ENCODE measurements at places on chromosomes 3 and 15.

- DNase-seq = no peak
Observed at GRCh38 chr15:70533931-70534742, 229.2 kb downstream of the UACA start.

DNA sequence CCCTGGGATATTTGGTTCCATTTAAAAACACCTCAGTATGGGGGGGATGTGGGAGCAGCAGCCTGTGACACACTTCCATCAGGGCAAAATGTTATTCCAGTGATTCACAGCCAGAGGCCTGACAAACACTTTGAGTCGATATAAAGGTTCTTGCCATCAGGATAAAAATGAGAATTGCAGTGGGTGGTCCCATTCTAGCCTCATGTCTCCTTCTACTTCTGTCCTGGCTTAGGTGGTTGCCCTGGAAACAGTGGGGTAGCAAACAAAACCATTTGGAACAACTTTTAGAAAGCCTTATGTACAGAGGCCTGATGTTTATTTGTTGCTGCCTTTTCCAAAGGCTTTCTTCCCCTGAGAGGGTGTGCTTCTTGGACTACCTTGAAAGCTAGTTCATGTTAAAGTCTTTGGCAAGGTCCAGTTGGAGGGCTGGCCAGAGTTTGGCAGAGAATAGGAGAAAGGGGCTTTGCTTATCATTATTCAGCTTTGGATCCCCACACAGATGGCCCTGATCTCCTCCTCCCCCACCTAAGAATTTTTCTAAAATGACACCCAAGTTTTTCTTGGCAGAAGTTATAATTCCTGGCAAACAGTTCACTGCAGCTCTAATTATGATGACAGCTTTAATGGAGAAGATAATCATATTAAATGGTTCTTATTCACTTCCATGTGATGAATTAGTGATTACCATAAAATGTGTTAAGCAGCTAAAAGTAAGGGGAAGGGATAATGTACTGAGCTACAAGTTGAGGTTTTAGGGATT, 84.2 kb upstream of the ZNF280D start:
- no peak for DNase-seq

- no peak for DNase-seq
Observed at GRCh38 chr15:92343924-92344643, 49.6 kb upstream of the ST8SIA2 start.

DNA sequence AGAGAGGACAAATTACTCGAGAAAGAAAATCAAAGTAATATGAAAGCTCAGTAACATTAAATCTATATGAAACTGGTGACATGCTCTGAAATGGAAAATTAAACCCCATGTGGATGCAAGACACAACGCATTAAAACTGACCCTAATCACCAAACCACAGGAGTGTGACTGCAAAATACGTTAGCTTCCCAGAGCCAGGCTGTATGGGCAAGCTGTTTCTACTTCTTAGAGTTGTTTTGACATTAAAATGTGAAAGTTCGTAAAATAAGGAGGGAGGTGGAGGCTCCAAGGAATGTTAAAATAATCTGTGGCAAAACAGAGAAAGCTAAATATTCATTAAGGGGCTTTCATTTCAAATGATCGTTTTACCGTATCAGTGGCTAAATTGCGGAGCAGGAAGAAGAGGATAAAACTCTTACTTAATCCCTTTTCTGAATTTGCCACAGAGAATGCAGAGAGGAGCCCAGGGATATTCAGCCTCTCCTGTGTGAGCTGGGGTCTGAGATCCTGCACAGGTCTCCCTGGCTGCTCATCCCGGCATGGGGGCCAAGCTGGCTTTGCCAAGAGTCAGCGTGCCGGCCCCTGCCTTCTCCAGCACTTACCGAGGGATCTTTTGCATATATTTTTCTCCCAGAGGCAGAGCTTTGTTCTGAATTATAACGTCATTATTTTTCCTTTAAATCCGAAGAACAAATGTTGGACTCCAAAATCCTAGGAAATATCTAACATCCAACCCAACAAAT, 239.8 kb upstream of the THBS1 start:
- no peak for DNase-seq

DNA sequence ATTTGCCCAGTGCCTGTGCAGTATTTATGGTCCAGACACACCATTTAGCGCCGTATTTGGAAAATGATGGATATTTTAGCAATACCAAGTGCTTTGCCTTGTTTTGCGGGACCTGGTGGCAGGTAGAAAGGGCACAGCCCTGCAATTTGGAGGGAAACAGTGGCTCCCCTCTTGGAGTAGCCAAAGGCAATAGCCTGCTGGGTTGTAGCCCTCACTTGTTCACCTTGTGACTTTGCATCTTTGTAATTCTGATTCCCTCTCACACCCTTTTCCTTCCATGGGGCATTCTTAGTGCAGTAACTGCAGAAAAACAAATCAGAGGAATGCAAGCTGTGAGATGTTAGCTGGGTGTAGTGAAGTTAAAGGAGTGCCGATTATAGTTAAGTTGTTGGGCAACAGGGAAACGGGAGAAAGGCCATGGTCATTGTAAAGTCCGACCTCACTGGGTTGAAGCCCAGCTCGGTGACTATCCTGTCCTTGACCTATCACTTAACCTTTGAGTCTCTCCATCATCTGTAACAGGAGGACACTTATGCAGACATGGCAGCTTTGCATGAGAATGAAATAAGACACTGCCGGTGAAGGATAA, 131.0 kb upstream of the KLHL25 start:
- no peak for DNase-seq

DNA sequence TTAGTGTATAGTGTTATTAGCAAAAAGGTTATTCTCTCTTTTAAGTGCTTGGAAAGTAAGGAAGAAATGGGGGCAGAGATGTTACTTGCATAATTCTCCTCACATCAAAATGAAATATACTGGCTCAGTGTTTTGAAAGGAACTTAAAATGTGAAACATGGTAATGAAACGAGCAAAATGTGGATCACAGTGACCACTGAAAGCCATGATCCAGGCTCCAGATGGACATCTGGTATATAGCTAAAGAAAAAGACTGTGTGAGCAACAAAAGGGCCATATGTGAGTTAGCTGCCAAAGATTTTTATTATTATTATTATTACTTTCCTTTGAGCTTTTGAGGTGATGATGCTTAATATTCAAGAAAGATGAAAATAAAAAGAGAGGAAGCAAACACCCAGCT, 89.6 kb downstream of the GAP43 start:
- DNase-seq = no peak

DNA sequence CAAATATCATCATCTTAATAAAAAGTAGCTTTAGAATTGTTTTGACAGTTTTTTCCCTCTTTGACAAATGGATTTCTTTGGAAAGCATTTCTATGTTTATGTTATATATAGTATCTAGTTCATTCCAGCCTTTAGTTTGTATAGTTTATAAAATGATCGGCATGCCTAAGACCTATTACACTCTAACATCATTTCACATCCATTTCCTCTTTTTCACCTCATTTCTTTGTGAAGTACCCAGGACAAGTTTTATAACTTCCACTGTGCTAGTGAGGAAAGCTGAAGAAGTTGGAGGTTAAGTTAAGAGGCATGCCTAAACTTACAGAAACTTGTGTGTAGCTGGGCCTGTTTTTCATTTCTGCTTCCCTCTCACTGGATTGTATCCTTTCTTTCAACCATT, 178.4 kb downstream of the TP63 start:
- DNase-seq = no peak

DNA sequence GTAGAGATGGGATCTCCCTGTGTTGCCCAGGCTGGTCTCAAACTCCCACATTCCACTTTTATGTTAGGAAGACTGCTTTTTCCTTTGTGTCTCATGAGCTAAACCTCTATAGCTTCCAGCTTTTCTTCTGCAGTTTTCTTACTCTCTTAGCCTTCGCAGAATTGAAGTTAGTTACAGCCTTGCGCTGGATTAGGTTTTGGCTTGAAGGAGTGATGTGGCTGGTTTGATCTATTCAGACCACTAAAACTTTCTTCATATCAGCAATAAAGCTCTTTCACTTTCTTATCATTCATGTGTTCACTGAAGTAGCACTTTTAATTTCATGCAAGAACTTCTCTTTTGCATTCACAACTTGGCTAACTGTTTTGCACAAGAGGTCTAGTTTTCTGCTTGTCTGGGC, 254.6 kb downstream of the UBE2E2 start:
- DNase-seq = no peak

GRCh38 chr3:153029350-153029749, 132.7 kb upstream of the RAP2B start:
- DNase-seq = no peak

- no peak for DNase-seq
Observed at GRCh38 chr15:24858737-24859601, 95.8 kb upstream of the SNRPN start.

GRCh38 chr3:111803123-111803593, 55.9 kb upstream of the PHLDB2 start:
- DNase-seq = no peak

DNA sequence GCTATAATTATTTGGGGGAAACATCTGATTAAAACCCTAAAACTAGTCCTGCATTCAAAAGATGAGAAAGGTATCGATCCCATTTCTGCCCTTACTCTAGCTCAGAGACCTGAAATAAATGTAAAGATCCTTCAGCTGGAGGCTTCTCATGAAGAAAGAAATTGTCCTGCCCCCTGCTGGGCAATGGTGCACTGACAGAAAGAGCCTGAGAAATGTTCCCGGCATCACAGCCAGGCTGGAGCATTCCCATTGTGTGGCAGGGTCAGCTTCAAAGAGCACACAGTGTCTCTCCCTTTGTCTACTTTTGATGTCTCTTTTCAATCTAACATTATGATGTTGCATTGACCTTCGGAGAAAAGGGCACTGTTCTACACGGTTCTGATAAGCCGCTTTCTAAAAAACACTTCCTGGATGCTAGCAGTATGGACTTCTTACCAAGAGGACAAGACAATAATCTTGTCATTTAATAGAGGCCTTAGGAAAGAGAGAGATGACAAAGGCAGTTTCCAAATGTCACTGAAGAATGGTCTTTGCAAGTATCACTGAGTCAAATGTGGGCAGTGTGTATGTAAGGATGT, 287.5 kb downstream of the MAGI1 start:
- DNase-seq = no peak

DNA sequence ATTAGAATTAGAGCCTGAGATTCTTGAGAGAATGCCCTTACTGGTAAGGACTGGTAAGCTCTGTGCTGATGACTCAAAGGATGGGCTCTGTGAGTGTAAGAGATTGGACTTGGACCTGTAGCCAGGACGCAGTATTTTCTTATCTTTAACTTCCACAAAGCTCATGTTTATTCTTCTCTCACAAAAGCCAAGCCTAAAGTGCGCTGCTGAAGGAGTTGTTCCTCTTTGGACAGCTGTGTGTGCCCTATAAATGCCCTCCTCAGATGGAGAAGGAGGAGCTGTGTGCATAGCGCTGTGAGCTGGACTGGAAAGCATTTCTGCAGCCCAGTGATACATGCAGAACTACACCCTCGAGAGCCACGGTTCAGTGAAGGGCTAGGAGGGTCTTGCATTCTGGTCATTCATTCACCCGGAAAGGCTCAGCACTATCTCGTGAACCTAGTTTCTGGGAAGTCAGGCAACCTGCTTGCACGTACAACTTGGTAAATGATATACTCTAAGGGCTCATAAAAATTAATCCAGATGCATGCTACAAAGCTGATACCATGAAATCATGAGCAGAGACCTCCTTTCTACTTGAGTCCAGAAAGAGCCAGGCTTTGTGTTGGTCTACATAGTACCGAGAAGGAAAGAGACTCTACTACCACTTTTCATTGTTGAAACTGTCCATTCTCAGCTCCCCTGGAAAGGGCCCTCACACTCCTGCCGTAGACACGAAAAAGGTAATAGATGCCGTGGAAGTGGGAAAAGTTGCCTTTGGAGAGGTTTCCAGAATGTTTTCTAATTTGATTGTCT, 103.0 kb upstream of the TBL1XR1 start:
- no peak for DNase-seq

DNA sequence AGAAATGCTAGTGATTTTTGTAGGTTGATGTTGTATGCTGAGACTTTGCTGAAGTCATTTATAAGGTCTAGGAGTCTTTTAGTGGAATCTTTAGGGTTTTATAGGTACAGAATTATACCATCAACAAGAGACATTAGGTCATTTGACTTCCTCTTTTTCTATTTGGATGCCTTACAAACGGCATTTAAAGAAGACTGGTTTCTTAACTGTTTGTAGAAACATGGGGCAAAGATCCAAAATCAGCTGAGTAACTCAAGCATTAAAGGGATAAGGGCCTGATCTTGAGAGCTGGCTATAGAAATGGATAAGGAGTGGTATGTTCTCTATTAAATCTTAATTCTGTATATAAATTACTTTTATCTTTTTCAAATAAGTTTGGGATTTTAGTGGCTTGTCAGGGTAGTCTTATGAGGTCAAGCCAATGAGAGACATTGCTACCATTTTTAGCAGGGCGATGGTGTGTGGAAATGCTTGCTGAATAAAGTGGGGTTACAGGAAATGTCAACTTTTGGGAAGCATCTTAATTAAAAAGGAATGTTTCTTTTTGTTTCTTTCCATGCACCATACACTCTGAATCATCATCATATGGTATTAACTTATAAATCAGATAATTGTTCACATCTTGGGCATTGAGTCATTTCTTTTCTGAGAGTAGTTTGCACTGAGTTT, 197.7 kb upstream of the GBE1 start:
- no peak for DNase-seq

- no peak for DNase-seq
Observed at GRCh38 chr3:58037141-58037910, 29.1 kb downstream of the FLNB start.

DNA sequence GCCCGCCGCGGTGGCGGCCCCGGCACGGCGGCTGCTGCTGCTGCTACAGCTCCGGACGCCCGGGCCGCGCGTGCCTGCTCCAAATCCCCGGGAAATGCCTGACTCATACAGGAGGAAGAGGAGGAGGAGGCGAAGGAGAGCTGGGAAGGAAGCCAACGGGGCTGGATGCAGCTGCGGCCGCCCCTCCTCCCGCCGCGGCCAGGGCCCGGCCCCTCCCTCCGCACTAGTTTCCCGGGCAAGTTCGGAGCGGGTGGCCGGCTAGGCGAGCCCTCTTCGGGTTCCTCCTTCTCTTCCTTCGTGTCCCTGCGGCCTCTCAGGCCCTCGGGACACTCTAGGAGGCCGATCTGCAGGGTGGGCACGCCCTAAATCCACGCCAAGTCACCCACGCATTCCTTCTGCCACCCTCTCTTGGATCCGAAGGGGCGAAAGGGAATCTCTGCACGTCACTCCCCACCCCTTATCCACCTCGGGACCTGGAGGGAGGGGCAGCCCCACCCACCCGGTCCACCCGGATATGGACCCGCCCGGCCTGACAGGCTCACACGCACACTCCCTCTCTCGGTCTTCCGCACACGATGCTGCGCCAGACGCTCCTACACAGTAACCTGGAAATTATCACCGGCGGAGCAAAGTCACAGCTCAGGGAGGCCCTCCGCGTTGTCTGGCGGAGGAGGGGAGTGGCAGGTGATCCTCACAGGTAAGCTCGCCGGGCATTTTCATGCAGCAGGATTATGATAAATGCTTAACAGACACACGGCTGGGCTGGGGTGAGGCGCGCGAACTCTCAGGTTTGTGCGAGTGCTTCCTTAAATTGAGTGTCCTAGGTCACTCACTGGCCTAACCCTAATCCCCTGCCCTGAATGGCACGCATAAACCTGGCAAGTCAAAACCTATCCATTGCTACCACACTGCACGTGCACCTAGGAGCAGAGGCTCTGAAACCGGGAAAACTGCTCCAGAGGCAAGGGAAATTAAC, at the start of the genes OSBPL10 and ZNF860:
TSS of gene OSBPL10 (minus strand) at position 57 of the 976 bp plus-strand sequence. CDS start 83 bp downstream, outside the sequence.
TSS of gene ZNF860 (plus strand) at position 545 of the 976 bp plus-strand sequence. CDS start 7,330 bp downstream, outside the sequence.
- DNase-seq = no peak
